CD4-positive, alpha-beta T cell treated with Interleukin-1 beta for 1 hour (primary cell): ENCODE measurements at places on chromosomes 16 and 17.

DNA sequence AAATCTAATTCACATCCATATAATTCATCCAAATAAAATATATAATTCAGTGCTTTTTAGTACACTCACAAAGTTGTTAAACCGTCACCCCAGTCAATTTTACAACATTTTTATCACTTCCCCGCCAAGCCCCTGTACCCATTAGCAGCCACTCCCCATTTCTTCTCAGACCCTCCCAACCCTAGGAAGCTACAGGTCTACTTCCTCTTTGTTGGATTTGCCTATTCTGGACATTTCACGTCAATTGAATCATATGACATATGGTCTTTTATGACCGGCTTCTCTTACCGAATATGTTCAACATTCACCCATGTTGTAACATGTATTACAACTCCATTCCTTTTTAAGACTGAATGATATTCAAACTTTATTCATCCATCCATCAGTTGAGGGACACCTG, 19.9 kb upstream of the MLKL start:
- DNase-seq = no peak

DNA sequence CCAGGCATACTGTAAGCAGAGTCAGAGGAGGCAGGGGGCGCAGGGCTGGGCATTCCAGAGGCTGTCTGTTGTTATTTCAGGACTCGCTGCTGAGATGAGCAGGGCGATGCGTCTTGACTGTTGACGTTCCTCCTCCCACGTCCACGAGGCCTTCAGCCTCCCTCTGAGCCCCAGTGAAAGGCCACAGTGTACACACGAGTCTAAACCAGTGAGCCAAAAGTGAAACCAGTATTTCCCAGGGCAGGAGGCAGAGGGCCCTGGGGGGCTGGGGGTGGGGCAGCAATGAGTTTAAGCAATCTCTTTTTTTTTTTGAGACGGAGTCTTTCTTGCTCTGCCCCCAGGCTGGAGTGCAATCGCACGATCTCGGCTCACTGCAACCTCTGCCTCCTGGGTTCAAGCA, 21.5 kb downstream of the SMTNL2 start:
- no peak for DNase-seq

GRCh38 chr16:4057439-4057877, 58.8 kb downstream of the ADCY9 start:
- no peak for DNase-seq

DNA sequence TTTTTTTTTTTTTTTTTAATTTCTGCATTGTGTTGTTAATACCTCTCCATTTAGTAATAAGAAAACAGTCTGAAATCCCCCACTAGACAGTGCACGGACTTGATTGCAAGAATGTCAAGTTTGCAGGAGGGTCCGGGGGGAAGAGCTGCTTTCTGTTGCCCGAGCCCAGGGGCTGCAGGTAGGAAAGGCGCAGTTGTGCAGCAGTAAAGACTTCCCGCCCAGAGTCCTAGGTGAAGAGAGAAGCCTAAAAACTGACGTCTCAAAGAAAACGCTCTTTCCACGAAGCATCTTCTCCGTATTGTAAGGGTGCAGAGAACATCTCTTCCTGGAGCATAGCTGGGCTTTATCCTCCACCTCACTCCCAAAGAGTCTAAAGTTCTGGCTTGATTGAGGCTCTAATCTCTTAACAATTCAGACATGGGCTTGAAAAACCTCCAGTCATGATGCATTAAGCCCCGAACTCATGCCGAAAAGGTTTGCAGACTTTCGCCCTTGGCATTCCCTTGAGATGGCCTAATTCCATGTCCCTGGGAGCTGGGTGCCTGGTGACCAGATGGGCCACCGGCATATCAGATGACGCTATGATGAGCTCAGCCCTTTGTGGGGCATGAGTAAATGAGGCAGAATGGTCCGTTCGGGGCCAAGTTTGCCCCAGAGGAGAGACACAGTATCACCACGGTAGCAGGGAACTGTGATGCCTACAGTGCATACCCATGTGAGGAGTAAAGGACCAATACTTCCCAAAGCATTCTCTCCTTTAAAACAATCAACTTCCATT, 436.2 kb upstream of the ZFHX3 start:
- no peak for DNase-seq

- DNase-seq = no peak
Measured at GRCh38 chr16:83021045-83021444, 394.3 kb downstream of the CDH13 start.

DNA sequence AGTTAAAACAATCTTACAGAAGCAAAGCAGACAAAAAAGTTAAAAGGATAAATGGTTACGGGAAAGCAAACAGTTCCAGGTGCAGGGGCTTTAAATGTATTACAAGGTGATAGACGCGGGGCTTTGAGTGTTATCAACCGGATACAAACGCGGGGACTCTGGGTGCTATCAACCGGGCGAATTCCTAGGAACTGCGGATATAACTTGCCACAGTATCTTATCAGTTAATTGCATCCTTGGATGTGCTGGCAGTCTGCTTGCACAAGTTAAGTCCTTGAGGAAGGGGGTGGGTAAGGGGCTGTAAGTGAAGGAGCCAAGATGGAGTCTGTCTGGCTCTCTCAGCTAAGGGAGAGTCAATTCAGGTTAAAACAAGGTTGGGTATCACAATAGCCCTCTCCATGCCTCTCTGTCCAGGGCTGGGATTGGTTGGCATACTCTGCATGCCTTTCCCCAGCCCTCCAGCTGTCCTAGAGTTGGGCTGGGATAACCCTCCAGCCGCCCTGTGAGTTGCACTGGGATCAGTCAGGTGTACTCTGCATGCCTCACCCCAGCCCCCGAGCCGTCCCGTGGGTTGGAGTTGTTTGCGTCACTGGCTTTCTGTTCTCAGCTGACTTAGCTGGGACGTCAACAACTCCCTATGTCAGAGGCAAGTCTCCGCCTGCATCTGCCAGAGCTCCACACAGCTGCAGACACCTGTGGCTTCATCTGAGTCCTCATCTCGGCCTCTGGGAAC, 40.9 kb downstream of the TMEM235 start:
- peak; percentile 77 for DNase-seq

DNA sequence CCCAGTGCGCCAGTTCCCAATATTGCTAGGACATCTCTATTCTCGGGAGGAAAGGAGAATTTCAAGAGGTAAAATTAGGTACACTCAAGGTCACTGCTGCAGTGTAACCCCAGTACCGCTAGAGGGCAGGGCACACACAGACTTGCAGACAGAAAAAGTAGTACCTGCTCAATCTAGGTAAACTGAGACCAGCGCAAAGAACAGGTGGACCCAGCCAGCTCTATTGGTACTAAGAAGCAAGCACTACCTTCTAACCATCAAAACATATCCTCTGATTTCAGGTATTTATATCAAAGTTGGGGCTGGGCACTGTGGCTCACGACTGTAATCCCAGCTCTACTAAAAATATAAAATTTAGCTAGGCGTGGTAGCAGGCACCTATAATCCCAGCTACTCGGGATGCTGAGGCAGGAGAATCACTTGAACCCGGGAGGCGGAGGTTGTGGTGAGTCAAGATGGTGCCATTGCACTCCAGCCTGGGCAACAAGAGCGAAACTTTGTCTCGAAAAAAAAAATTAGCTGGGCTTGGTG, 3.6 kb upstream of the WDR81 start:
- peak; percentile 64 for DNase-seq

- DNase-seq = no peak
Measured at GRCh38 chr17:58370309-58370708, 18.3 kb upstream of the SUPT4H1 start.
